Mesenteric fat pad (tissue), 1 donor: ENCODE measurements at places on chromosomes 1 and 21. TPM values are rescaled to one million over a fixed set of nuclear protein-coding genes. Genes with fewer than 3 reads are reported as not detected.

The BEND5 gene
- total RNA-seq, result 1.5 TPM

The UTS2 gene
- total RNA-seq, result not detected

The CELA2A gene
- 0.74 TPM for total RNA-seq

GRCh38 chr1:58841455-58841854 lies 57.6 kb upstream of the JUN start:
- no peak for DNase-seq

GRCh38 chr1:47592296-47593012 lies 154.6 kb downstream of the FOXD2 start:
- DNase-seq, result no peak
